ENCODE measurements at places on chromosomes 3 and 15. TPM values are rescaled to one million over a fixed set of nuclear protein-coding genes. Genes with fewer than 3 reads are reported as not detected.

DNA sequence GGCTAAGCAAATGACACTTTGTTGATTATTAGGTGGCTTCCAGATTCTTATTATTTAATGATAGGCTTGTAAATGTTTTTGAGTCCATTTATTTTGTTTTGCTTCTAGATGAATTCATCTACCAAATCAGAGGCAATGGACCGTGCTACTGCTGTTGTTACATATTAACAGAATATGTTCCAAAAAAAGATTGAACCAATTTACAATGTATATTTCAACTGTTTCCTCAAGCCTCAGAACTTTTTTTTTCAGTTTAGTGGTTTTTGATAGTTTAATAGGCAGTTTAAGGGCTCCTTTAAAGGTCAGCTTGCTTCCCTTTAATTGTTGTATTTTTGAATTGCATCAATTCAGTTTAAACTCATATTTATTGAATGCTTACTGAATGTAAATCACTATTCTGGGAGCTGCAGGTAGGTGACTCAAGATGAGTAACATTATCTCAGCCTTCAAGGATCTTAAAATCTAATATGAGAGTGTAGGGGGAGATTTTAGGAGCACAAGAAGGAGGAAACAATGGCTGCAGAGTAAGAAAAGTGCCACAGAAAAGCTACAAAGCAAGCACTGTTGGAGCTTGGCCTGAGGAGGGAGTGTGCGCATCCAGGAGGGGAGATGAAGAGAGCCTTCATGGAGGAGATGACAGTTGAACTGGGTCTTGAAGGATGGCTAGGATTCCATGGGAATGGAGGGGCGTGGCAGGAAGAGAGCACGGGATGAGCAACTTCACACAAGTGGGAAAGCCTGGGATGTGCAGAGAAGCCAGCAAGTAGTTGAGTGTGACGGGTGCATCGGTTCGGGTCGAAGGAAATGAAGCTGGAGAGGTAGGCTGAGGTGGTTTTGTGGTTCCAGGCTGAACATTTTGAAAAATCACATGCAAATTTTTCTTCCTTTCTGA is 14.7 kb downstream of the MAP2K1 start:
- DNase-seq, result no peak

DNA sequence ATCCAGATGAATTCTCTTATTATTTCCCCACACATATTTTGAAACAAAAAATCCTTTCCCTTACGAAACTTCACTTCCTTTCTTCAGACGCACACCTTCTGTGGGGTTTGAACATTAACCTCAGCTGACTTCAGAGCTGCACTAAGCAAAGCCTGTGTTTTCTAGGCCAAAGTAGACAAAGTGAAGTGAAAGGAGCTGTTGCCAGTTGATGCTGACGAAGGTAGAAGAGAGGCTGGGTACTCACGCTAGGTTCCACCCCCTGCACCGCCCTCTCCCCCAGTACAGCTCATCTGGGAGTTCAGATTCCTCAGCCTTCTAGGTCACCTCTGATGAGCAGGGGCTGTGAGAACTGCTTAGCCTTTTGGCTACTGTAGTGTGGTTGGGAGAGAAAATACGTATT is 24.1 kb downstream of the DUT start:
- DNase-seq, result no peak

DNA sequence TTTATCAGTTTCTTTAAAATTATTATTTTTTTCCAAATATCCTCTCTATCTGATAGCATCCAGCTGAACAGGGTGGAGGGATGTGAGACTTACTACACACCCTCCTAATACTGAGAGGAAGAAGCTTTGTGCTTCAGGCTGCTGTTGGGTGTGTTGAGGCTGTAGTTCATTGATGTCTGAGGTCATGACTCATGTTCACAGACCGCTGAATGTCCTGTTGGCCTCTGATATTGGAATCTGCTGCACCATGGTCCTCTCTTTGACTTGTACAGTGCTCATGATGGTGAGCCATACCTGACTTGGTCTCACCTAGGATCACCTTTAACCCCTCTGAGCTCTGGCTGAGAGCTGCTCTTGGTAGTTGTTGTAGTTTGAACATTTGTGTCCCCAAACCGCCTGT is 302.9 kb downstream of the SATB1 start:
- no peak for DNase-seq

GRCh38 chr3:25032344-25032743 is 395.7 kb upstream of the RARB start:
- DNase-seq, result no peak

GRCh38 chr3:15527031-15527459 is 5.5 kb upstream of the COLQ start:
- DNase-seq, result no peak

DNA sequence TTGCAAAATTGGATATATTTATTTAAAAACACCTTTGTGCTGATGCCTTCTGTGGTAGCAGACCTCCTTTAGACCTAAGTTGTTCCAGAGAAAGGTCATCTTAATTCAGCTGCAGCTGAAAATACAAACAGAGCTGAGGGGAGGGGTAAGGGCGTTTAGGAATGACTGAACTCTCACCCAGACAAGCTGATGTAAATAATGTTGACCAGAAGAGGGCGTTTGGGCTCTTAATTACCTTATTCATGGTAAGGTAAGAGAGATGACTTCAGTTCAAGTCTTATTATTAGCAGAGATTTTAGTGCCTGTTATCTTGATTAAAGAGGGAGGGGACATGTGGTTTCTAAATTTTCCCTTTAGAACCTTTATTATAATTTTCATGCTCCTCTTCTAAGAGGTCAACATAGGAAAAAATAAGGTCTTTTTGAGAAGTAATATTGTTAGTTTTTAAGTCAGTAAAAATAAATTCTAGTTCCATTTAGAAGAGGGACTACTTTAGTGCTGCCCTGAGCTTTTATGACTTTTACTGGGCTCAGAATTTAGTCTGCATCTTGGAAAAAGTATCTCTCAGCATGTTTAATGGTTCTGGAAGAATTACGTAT is 46.3 kb downstream of the GPR171 start:
- DNase-seq, result no peak

- no peak for DNase-seq
These were observed 545.0 kb upstream of the TBL1XR1 start for GRCh38 chr3:177742273-177742672.

DNA sequence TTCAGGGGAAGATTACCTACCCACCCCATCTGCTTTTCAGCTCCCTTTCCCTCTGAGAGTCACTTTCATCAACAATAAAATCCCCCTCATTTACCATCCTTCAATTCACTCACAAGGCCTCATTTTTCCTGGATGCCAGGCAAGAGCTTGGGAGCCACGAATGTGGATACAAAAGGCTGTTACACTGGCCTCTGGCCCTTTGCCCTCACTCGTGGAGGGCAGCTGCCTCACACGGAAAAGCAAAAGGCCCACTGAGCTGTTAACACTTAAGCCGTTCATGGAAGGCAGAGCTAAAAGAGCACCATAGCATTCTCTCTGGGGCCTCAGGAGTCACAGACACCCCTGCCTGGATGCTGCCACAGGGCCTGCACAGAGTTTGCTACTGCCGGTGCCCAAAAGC is 102.4 kb upstream of the TUSC7 start:
- no peak for DNase-seq

DNA sequence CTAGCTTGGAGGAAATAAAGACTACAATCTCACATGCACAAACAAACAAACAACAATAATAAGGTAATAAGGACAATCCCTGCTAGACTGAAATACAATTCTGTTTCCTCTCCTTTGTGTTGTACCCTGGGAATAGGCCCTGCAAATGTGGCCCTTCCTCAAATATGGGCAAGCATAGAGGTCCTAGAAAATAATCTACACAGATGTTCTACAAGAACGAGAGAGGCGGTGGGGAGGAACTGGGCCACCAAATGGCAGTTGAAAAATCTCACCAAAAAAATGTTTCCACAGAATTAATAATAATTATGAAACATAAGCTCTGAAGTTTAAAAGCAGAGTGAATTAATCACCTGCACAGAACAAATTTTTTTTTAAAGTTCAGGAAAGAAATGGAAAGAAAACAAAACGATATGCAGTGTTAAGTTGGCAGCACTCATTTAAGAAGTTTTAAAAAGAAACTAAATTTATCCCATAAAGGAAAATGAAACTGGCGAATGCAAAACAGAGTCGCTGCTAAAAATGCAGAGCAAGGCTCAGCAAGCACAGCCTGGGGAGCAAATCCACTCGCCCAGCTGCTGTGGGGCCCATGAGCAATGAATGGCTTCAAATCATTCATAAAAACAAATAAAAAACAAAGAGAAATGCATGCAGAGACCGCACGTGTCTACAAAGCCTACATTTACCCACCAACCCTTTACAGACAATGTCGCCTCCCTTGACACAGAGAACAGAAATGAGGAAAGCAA is 475.4 kb downstream of the OCA2 start:
- no peak for DNase-seq

- DNase-seq, result no peak
These were observed 181.6 kb downstream of the MEGF11 start for GRCh38 chr15:66071921-66072295.

DNA sequence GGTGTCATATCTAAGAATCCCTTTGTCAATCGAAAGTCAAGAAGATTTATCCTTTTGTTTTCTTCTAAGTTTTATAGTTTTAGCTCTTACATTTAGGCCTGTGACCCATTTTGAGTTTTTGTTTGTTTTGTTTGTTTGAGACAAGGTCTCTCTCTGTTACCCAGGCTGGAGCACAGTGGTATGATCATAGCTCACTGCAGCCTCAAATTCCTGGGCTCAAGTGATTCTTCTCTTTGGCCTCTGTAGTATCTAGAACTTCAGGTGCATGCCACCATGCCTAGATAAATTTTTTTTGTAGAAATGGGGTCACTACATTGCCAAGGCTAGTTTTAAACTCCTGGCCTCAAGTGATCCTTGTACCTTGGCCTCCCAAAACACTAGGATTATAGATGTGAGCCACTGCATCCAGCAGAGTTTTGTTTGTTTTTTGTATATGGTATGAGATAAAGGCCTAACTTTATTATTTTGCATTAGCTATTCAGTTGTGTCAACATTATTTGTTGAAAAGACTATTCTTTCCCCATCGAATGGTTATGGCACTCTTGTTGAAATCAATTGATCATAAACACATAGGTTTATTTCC is 5.8 kb upstream of the MYO5C start:
- DNase-seq, result no peak

DNA sequence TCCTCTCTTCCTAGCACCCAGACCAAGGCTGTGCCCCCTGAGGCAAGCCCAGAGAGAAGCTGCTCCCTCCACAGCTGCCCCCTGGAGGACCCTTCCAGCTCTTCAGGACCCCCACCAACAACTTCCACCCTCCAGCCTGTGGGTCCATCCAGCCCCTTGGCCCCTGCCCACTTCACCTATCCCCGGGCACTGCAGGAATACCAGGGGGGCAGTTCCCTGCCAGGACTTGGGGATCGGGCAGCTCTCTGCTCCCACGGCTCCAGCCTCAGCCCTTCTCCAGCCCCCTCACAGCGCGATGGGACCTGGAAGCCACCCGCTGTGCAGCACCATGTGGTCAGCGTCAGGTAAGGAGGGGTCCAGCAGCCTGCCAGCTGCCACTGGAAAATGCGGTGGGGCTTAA is 5.6 kb downstream of the DISP2 start:
- no peak for DNase-seq

DNA sequence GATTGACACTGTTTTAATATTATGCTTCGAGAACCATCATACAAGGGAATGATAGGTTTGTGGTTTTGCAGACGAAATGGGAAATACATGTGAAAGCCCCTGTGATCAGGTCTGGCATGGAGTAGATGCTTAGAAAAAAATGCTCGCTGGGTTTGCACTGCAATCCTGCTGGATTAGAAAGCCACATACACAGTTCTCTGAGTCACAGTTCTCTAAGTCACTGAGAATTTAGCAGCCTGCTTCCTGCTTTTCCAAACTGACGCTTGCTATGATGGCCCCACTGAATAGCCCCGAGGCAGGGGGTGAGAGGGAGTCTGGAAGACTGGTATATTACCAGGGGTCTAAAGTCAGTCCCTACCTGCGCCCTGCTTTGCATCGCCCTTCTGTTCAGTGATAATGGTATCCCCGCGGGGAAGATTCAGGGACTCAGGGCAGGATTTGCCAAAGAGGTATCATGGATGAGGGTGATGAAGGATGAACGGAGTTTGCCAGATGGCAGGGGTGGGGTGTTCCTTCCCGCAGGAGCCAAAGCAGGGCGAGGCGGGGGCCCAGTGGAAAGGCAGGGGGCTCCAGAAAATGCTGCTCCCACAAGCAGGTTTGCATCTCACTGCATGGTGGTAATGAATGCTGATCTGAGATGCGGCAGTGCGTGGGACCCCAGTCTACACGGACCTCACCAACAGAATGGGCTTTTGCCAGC is 82.3 kb downstream of the IQSEC1 start:
- DNase-seq, result no peak

- DNase-seq, result no peak
These were observed 73.4 kb downstream of the CCK start for GRCh38 chr3:42192334-42193200.

GPR160 gene
- not detected for total RNA-seq

SERINC4 gene
- not detected for total RNA-seq

FETUB gene
- not detected for total RNA-seq

ADAMTSL3 gene
- not detected for total RNA-seq

CPN2 gene
- not detected for total RNA-seq

RUVBL1 gene
- 34.3 TPM for total RNA-seq

TMEM212 gene
- not detected for total RNA-seq
